Forelimb muscle (tissue), 1 donor: ENCODE measurements at places on chromosomes 16 and 17.

DNA sequence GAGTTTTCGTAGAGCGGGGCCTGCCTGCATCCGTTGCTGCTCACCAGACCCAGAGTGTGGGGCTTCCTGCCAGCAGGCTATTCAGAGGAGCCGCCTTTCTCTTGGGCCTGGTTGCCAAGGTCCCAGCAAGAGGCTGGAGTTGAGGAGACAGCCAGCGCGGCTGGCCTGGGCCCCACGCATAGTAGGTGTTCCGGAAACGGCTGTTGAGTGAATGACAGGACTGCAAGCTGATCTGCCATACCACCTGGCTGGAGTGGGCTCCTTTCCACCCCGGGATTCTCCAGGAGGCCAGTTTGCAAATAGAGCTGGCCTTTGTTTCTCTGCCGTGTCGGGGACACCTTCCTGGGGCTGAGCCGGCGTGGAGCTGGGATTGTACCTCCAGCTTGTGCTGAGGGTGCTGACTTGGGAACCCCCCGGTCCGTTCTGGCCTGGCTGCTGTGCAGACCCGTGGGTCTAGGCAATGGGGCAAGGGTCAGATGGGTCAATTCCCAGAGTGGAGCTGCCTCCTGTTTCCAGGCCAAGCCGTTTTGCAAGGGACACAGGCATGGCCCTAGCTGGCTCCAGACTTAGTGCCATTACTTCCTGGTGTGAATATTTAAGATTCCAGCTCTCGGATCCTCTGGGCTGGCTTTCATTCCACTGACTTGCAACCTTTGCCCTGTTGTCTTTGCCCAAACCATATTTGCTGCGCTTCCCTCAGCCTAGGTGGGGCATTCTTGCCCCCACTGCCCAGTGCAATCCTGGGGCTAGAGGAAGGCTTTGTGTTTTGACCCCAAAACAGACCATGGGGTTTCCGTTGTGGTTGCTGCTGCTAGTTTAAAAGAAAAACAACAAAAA lies 68.8 kb downstream of the CMIP start:
- DNase-seq: no peak

- no peak for DNase-seq
Observed at GRCh38 chr16:24257958-24258357, 1.8 kb downstream of the CACNG3 start.

DNA sequence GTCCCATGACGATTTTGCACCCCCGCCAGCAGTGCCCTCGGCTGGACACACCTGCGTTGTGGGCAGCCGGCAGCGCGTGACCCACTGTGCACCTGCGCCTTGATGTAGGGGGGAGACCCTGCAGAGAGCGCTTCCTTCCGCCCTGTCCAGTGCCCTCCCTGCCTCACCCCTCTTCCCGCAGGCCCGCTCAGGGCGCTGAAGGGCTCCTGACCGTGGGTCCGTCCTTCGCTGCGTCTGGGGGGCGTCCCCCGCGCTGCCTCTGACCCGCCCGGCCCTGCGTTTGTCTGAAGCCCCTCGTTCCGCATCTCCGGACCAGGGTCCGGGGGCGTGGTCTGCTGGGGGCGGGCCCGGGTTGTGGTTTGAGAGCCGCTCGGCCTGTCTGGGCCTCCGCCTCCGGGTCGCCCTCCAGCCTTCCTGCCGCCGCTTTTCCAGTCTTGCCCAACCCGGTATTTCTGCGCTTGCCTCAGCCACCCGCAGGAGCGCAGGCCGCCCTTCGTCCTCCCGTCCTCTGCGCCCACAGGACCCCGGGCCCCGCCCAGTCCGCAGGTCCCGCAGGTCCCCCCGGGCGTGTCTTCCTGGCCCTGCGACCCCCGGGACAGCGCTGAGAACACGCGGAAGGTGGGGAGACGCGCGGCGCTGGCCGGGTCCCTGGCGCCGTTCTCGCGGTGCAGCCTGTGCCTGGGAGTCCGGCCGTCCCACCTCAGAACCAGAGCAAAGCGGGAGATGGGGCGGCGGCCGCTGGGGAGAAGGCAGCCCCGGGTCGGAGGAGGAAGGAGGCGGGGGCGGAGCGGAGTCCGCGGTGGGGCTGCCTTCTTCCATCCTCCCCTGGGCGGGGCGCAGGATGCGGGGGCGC lies 4.0 kb upstream of the IL17C start:
- no peak for DNase-seq

GRCh38 chr16:20867585-20867984 lies 32.6 kb downstream of the DCUN1D3 start:
- DNase-seq: no peak

- DNase-seq: no peak
Observed at GRCh38 chr16:17258848-17259713, 211.7 kb downstream of the XYLT1 start.

DNA sequence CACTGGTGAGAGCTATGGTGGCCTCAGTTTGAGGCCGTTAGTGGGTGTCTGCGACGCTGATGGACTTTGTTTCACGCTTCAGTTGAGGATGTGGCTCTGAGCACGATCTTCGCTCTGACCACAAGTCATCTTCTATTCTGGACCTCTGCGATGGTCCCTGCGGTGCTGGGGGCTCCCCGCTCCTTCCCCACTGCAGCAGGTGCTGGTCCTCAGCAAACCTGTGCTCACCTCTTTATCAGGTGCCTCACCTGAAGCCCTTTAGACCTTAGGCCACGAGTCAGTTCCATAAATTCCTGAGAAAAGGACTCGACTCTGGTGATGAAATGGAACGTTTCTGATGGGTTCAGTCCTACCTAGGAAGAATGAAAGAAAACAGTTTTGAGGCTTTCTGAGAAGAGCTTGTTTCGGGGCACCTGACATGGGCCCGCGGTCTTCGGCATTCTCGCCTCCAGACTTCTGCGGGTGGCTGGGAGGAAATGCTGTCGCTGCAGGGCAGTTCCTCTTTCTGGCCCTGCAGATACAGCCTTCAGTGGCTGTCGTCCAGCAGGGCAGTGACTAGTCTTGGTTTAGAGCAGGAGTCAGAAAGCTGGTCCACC lies 4.7 kb downstream of the KCTD5 start:
- DNase-seq: no peak

DNA sequence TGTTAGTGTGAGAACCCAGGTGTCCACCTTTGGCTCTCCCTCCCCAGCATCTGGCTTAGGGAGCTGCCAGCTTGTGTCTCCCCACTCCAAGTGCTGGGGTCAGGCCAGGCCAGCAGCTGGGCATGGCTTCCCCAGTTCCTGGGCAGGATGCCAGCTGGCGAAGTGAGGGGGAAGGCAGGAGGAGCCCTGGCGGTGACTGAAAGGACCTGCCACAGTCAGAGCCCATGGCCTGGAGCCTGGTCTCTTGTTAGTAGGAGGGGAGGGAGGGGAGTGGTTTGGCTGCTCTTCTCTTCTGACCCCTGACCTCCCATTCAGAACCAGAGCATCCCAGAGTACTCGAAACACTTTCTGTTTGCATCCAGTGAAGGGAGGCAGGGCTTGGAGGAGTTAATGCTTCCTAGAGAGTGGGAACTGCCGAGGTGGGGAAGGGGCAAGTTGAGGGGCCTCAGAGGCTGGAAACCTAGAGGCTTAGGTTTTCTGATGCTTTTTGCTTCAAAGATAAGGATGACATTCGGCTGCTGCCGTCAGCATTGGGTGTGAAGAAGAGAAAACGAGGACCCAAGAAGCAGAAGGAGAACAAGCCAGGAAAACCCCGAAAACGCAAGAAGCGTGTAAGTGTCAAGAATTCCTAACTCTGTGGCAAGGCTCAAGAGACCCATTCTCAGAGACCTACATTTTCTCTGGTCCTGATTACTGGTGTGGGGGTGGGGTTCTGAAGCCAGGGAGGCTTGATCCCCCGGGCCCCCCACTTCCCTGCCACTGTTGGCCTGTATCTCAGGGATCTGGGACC lies 772 bp downstream of the CHD3 start:
- no peak for DNase-seq

DNA sequence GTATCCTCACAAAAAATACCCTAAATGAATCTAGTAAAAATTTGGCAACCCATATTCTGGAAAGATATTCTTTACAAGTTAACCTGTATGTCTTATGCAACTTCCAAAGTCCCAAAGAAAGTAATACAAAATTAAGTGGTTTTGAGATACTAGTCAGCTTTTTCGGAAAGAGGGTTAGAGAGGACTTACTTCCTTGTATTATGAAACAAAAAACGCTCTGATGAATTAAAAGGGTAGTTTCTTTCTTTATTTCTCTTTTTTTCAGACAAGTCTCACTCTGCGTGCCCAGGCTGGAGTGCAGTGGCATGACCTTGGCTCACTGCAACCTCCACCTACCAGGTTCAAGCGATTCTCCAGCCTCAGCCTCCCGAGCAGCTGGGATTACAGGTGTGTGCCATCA lies 51.6 kb downstream of the KANSL1 start:
- DNase-seq: no peak

- no peak for DNase-seq
Observed at GRCh38 chr16:8583199-8583598, 7.1 kb downstream of the TMEM114 start.

GRCh38 chr16:85851034-85851785 lies 47.8 kb upstream of the IRF8 start:
- no peak for DNase-seq

DNA sequence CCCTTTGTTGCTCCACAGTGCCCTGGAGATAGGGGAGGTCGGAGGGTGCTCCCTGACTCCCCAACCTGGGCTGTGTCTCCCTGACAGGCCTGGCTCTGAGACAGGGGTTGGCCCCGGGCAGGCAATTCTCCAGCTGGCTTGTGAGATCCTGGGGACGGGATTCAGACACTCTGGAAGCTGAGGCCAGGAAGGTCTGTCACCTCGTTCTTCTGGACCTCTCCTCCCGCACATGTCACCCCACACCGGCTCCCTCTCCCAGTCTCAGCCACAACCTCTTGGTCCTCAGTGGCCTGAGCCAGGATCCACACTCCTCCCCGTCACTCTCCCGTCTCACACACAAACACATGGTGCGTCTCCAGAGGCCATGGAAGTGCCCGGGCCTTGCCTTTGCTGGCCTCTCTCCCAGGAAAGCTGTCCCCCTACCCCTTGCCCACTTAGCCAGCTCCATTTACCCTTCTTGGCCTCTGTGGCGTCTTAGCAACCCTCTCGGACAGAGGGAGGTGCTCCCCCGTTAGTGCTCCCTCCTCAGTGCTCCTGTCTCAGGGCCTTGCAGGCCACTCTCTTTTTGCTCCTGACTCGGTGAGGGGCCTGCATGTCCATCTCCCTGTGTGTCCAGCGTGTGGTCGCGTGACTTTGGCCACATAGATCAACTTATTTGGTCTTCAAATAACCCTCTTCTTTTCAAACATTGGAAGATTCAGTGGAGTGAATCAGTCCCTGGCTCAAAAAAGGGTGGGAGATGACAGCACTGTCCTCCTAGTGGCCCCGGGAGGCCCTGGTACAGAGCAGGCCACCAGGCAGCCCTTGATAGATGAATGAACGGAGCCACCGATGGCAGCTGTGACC lies 747 bp downstream of the ADGRG3 start:
- no peak for DNase-seq

GRCh38 chr17:70268383-70268782 lies 99.1 kb downstream of the KCNJ2 start:
- no peak for DNase-seq
